ENCODE measurements at places on chromosomes 5 and 9.

- no peak for DNase-seq
Observed at GRCh38 chr5:91374893-91375520, 8.1 kb downstream of the ARRDC3 start.

GRCh38 chr9:90394871-90395270 is 247.8 kb downstream of the DIRAS2 start:
- no peak for DNase-seq

GRCh38 chr5:141834331-141834730 is 43.9 kb downstream of the PCDH1 start:
- DNase-seq, result no peak

DNA sequence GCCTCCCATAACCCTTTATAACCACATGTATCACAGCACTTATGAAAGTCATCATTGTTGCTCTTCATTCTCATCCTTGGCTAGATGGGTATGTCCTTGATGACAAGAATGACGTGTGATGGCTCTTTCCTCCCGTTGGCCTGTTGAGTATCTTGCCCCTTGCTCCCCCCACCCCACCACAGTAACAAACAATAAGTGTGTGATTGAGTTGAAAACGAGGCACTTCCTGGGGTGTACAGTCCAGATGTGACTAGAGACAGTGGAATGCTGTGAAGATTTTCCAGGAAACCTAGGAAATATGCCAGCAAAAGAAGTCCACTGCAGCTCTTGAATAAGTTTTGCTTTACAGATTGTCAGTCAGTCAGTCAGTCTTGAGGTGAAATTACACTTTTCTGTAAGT is 262.5 kb downstream of the ELAVL2 start:
- DNase-seq, result no peak

- DNase-seq, result no peak
Observed at GRCh38 chr5:142935014-142935413, 164.8 kb downstream of the ARHGAP26 start.

DNA sequence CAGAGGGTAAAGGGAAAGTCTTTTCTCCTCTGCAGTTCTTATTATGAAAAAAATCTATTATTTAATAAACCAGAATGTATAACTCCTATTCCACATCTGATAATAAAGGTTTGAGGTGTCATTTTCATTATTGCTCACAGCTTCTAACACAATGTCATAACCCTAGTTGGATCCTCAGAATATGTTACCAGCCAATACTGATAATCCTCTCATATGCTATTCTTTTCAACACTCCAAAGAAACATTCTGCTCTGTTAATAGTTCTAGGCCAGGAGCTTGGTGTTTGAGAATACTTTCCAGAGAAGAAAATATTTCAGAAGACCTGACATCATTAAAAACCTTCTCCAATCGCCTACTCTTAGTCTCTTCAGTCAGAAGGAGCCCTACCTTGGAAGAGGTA is 127.1 kb downstream of the PIK3R1 start:
- no peak for DNase-seq

- DNase-seq, result no peak
Observed at GRCh38 chr5:159342840-159343239, 12.6 kb upstream of the IL12B start.

- no peak for DNase-seq
Observed at GRCh38 chr5:102763734-102764133, 8.6 kb downstream of the PAM start.
